Glutamatergic neuron (in vitro differentiated cells): ENCODE measurements at places on chromosomes 6 and 20.

- no peak for DNase-seq
Observed at GRCh38 chr6:137700751-137701477, 166.1 kb upstream of the TNFAIP3 start.

DNA sequence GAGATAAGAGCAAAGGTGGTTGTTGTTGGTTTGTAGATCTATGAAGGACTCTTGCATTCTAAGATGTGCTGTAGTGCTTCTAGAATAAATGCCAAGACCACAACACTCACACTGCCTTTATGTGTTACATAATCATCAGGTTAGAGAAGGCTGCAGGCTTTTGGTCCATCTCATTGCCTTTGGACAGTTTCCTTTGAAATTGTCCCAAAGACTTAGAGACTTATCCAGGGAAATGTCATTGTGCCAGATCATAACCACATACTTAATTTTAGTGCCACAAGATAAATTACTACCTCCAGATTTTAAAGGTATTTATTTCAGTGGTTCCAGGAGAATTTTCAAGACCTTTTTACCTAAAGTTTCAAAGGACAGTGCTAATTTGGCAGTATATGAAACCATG, 666.6 kb upstream of the CITED2 start:
- DNase-seq: no peak

DNA sequence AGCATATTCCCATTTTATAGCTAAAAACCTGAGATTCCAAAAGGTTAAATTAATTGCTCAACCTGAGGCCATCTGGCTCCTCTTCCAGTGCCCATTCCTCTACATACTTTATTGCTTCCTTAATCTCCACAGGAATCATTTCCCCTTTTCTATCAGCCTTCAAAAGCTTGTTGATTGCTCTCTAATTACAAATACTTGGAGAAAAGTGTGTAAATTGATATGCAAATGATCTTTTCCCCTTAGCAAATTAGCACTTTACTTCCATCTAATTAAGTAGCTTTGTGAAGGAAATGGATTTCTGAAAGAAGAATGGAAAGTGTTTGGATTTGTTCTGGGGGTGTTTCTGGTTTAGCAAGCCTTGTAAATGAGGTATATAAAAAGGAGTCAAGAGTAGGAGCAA, 323.3 kb downstream of the GRIK2 start:
- DNase-seq: no peak

- DNase-seq: no peak
Observed at GRCh38 chr6:85449388-85449817, 480 bp upstream of the NT5E start.

DNA sequence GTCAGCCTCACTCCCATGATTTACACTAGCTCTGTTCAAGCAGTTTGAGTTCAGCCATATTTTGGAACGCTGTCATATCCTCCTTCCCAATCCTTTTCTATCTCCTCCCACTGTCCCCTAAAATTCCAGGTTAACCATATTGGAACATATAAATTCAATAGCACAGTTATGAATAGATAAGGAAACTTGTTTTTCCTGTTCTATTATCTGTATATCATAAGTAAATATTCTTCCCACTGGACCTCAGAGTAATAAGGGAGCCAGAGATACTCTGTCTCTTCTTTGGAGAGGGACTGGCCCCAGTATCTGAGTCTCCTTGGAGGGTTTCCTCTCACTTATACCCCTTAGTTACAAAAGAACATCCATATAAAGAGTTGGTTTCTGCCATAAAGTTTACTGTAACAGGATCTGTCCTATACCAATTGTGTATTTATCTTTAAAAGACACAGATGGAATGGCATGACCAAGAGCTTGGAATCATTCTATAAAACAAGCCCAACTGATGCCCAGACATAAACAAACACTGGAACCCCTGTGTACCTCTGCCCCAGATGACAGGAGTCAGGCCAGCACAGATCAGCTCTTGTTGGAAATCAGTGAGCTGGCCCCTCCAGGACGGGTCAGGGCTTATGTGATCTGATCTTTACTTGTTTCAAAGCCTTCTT, 67.1 kb downstream of the EPB41L2 start:
- DNase-seq: no peak

DNA sequence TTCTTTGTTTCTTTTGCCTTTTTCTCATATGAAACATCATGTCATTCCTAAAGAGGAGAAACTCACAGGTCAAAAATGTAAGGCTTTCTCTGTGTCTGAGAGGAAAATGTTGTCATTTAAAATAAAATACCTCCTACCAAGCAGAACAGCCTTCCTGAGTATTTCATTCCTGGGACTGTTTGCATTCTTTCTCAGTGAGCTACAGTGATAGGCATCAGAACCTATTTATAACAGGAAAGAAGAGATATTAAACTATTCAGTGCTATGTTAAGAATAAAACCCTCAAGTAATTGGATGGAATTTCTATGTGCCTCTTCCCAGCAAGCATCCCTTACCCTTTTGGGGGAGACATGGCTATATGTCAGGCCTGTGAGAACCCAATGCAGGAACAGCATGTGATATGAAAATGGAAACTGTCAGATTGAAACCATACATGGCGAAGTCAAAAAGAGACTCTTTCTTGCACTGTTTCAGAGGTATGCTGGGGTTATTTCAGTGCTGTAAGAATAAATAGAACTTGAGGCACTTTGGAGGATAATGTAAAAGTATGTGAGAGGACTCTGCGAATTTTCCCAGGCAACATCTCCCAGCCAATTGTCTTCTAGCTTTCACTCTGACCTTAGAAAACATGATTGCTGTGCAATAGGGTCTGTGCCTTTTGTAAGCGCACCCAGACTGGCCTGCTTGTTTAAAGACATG, 133.8 kb upstream of the CCN2 start:
- no peak for DNase-seq

DNA sequence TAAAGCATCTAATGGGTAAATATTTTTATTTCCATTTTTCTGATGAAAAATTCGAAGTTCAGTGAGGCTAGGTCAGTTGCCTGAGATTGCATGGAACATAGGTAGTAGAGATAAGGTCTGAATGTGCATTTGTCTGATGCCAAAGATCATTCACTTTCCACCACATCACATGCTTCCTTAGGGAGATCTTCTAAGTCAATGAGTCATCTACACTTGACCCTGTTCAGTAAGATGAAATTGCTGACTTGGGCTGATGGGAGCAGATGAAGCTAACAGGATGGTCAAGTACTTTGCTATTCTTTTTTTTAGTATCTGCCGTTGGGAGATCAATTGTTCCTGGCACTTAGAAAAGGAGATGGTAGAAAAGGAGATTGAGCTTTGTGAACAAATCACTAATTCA, 511.3 kb downstream of the PHF3 start:
- no peak for DNase-seq

DNA sequence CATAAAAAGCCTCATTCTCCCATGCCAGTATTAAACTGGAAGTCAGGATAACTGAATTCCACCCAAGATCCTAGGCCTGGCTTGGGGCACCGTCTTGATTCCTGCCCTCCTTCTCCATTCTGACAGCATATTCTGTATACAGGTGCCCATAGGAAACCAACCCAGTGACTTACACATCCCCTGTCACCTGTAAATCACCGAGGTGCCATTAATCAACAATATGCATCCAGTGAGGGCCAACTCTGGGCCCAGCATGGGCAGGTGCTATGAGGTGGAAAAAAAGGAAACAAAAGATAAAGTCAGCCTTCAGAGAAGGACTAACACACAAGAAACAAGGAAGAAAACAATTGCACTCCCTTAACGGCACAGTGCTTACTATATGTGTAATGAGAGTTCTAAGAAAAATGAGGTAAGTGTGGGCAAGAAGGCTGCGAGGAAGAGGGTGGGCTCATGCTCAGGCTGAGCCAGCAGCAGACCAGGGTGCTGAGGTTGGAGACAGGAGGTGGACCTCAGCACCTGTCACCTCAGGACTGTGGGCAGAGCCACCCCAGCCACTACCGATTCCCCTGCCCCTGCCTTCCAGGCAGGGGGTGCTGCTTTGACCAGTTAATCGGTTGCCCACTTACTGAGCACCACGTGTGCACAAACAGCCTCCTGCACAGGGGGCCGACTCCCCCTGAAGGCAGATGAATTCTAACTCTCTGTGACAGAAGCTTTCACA, 105.9 kb downstream of the TRERF1 start:
- no peak for DNase-seq

- no peak for DNase-seq
Observed at GRCh38 chr6:51844336-51844735, 243.1 kb downstream of the PKHD1 start.

GRCh38 chr6:42788671-42789070, 6.8 kb downstream of the BICRAL start:
- no peak for DNase-seq

GRCh38 chr6:113651120-113651519, 206.0 kb upstream of the MARCKS start:
- no peak for DNase-seq

- no peak for DNase-seq
Observed at GRCh38 chr20:8248051-8248450, 116.0 kb downstream of the PLCB1 start.
